ENCODE measurements at places on chromosomes 1 and 21. TPM values are rescaled to one million over a fixed set of nuclear protein-coding genes. Genes with fewer than 3 reads are reported as not detected.

Gene SPTA1
- under 0.01 TPM for total RNA-seq

Gene VSIG8
- total RNA-seq = under 0.01 TPM

Gene PRMT6
- 12.2 TPM for total RNA-seq

Gene SPAG17
- not detected for total RNA-seq

Gene RAB7B
- total RNA-seq = 7.5 TPM

Gene KCNA3
- total RNA-seq = not detected

Gene PDE4B
- total RNA-seq = 127 TPM

Gene ADAM30
- not detected for total RNA-seq

Gene SLC1A7
- 0.13 TPM for total RNA-seq

Gene RXFP4
- not detected for total RNA-seq

Gene NTMT2
- not detected for total RNA-seq

Gene PDPN
- total RNA-seq = 0.06 TPM

Gene HMGCS2
- not detected for total RNA-seq

Gene KCNJ15
- 0.12 TPM for total RNA-seq

Gene CTTNBP2NL
- 20.7 TPM for total RNA-seq

Gene CLCC1
- total RNA-seq = 38.1 TPM
